ENCODE measurements at places on chromosomes 12 and 14. TPM values are rescaled to one million over a fixed set of nuclear protein-coding genes. Genes with fewer than 3 reads are reported as not detected.

- no peak for DNase-seq
Observed at GRCh38 chr14:26191123-26191522, 406.7 kb downstream of the NOVA1 start.

DNA sequence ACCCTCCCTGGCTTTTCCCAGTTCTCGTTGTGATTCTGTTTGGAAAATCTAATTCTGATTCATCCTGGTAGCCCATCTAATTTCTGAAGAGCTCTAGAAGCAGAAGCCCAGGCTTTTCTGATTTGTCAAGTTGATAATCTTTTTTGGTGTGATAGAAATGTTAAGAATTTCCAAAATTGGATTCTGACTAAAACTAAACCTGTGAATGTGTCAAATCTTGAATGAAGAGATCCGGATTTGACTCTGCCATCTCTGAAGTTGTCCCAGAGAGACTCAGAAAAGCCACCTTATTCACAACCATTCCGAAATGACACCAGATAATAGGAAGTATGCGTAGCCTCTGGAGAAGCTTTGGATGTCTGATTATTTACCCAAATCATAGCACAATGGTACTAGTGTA, 12.8 kb upstream of the CISTR start:
- DNase-seq = no peak

Gene TBK1
- 14.0 TPM for total RNA-seq

Gene SLC6A12
- total RNA-seq = not detected

GRCh38 chr12:131136539-131136872, 182.8 kb downstream of the ADGRD1 start:
- no peak for DNase-seq

DNA sequence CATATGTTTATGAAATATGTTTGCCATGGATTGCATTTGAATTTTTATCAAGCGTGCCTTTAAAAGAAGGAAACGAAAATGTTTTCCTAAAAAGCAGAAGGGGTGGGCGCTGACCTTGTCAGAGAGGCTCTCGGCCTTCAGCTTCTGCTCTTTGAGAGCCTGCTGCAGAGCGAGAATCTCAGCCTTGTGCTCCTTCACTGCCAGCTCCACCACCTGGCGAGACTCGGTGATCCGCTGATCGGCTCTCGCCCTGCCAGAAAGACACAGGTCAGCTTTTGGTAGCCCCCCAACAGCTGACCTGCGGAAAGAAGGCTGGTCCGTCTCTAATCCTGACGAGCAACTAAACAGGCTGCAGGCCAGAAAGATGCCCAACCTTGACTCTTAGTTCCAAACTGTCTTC, 62.4 kb downstream of the PRKAB1 start:
- DNase-seq = no peak

DNA sequence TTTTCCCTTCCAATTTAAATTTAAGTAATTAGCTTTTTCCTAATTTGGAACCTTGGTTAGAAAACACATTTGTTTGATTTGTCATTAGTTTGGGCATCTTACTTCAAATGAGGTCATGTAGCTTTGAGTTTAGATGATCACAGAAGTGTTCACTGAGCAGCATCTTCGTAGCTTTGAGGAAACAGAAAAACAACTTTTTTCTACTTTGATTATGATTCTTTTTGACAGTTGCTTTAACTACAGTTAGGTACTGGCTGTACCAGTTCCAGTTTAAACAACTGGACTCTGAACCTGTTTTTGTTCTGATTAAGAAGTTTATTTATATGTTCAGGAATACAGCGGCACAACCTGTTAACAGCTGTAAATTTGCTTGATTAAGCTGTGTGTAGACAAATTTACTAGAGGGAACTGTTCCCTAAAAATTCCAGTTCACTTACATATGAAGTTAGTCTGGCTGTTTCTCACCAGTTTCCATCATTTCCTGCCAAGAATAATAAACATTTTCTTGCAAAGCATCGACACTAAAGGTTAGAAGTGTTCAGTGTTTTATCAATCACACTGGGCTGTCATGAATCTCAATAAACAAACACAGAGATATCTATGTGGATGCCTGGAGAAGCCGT, 191.9 kb downstream of the RAD51B start:
- DNase-seq = no peak

- no peak for DNase-seq
Observed at GRCh38 chr12:94988471-94988870, 15.0 kb downstream of the NDUFA12 start.

DNA sequence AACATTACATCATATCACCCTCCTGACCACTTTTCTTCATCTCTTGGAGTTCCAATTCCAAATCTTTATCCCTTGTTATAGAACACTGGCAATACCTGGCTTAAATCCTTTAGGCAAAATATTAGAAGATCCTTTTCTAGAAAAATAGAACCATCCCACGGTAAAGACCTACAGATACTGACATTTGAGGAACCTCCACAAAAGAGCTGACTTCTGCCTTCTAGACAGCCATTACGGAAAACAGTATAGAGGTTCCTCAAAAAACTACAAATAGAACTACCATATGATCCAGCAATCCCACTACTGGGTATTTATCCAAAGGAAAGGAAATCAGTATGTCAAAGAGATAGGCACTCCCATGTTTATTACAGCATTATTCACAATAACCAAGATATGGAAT, 241.7 kb upstream of the AMIGO2 start:
- DNase-seq = no peak

DNA sequence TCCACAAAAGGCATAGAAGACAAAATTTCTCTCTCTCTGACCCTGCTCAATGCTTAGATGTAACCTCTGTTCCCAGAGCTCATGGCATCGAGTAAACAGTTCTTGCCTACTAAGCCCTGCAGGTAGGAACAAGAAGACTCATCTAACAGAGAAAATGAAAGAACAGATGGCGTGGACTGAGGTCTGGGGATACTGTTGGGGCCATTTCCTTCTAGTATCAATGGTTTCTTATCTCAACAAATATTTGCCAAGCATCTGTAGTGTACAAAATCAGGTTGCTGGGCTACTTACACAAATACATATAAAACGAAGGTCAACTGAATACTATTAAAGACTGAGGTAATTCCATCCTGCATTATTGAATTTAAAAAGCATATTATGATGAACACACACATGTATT, 93.3 kb downstream of the RIMBP2 start:
- DNase-seq = no peak

GRCh38 chr14:61877768-61878167, 115.5 kb downstream of the SNAPC1 start:
- no peak for DNase-seq

Gene NFATC4
- total RNA-seq = 2.0 TPM

GRCh38 chr12:124126950-124127655, 154.1 kb downstream of the ZNF664 start:
- DNase-seq = no peak

DNA sequence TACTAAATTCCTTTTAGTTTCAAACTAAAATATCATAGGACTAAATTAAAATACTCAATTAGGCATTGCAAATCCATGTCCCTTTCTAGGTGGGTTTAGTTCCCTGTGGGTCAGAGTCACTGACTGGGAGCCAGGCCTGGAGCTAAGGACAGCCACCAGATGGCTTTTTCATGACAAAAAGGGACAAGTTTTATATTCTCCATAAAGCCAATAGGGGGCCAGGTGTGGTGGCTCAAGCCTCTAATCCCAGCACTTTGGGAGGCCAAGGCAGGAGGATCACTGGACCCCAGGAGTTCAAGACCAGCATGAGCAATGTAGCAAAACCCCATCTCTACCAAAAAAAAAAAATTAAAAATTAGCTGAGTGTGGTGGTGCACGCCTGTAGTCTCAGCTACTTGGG, 35.4 kb upstream of the EIF5 start:
- no peak for DNase-seq

DNA sequence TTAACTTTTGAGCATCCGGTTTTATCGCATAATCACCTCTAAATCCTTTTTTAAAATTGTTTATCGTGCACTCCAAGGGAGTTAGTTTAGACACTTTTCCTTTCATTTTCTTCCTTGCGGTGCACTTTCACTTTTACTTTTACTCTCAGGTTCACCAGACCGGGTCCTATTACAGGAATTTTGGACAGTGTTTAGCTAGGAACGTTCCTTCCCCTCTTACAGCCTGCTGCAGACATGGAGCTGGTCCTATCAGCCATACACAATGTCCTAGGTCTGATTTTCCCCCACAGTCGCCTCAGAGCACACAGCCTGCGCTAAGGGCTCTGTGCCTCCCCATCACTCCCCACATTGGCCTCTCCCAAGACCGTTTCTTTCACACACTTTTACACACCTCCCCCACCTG, 103.9 kb downstream of the ALG10 start:
- DNase-seq = no peak

- DNase-seq = no peak
Observed at GRCh38 chr12:28958553-28959195, 190.4 kb upstream of the FAR2 start.

- no peak for DNase-seq
Observed at GRCh38 chr12:115813256-115813655, 464.2 kb downstream of the MED13L start.

Gene PLEKHH1
- 6.7 TPM for total RNA-seq

GRCh38 chr14:33471776-33472175, 479.1 kb downstream of the EGLN3 start:
- DNase-seq = no peak

Gene SLC38A2
- total RNA-seq = 216 TPM

DNA sequence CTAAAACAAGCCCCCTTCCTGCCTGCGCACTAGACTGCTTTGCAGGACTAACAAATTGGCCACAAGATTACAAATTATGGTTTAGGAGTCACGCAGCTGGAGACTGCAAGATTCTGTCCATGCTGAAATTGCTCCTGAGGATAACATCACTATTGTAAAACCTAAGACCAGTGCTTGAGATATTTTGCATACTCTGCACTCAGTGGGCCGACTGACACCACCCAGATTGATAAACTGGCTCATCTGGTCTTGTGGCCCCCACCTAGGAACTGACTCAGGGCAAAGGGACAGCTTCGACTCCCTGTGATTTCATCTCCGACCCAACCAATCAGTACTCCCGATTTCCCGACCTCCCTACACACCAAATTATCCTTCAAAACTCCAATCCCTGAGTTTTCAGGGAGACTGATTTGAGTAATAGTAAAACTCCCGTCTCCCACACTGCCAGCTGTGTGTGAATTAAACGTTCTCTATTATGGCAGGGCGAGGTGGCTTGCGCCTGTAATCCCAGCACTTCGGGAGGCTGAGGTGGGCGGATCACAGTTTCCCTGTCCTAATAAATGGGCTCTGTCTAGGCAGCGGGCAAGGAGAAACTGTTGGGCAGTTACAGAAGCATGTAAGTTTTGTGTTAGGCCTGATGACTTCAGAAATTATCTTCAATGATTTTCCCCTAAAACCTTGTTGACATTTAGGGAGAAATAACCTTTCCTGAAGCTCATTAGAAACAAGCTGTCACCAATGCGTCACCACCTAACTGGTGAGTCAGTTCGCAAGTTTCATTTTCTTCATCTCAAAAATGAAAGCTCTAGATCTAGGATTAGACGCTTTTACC, 5.3 kb upstream of the UBC start:
- peak; percentile 79 for DNase-seq
